Stimulated activated CD4-positive, alpha-beta T cell treated with anti-CD3 and anti-CD28 coated beads, Interleukin-15, amount 100 ng/mL, for 24 hours (primary cell): ENCODE measurements at places on chromosomes 6 and 20.

- DNase-seq = no peak
Observed at GRCh38 chr6:137405806-137406205, 88.4 kb downstream of the OLIG3 start.

- DNase-seq = no peak
Observed at GRCh38 chr6:26105842-26106241, 18.6 kb downstream of the HFE start.

DNA sequence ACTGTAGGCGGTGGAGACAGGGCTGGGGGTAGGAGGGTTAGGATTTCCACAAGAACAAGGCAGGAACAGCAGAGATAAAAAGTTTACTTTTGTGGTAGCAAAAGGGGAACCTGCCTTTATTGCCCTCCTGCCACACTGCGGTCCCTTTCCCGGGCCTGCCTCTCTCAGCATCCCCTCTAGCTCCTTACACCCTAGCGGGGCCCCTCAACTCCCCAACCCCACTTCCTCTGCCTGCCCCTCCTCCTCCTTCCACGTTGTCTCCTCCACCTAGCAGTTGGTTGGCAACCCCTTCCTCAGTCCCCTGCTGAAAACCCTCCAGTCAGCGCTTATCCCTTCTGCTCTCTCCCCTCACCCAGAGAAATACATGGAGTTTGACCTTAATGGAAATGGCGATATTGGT lies 714 bp downstream of the AIF1 start:
- DNase-seq = peak; percentile 55

GRCh38 chr6:112594886-112595594 lies 247.9 kb downstream of the RFPL4B start:
- DNase-seq = no peak

DNA sequence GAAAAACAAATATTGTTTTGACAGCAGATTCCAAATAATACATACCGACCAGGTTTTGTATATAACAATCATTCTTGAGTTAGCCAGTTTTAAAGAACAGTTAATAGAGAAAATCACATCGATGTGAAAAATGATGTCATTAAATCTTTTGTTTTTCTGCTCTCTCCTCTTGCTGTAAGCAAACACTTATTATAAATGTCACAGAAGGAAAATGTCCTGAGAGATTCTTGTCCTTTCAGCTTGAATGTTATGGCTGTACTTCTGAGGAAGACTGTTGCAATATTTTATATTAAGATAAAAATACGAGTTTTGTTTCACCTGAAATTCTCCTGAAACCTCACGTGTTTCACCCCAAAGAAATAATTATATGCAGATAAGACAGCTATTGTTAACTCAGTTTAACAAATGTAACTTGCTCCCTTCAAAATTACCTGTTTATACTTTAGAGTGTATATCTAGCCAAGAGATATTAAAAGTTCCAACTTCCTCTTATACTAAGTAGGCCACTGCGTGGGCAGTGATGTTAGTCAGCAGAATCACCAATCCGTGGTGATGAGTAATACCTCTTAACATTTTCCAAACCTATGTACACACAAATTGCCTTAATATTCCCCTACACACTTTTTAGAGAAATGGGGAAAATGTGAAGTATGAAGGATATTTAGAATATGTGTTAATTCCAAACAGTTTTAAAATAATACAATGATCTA lies 1111.4 kb upstream of the CITED2 start:
- peak; percentile 18 for DNase-seq

DNA sequence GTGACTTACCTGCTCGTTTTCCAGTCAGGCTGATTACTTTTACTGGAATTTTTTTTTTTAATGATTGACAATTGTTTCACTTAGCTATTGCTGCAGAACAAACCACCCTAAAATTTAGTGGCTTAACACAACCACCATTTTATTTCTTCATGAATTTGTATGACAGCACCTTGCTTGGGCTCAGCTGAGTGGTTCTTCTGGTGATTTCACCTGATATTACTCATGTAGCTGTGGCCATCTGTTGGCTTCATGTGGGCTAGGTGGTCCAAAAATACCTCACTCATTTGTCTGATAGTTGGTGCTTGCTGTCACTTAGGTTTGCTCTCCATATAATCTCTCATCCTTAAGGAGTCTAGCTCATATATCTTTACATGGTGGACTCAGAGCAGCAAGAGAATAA lies 5.3 kb downstream of the ISM1 start:
- no peak for DNase-seq

GRCh38 chr6:43609402-43609801 lies 19.7 kb downstream of the GTPBP2 start:
- DNase-seq = no peak

- no peak for DNase-seq
Observed at GRCh38 chr20:19764207-19764606, 6.1 kb downstream of the RIN2 start.

DNA sequence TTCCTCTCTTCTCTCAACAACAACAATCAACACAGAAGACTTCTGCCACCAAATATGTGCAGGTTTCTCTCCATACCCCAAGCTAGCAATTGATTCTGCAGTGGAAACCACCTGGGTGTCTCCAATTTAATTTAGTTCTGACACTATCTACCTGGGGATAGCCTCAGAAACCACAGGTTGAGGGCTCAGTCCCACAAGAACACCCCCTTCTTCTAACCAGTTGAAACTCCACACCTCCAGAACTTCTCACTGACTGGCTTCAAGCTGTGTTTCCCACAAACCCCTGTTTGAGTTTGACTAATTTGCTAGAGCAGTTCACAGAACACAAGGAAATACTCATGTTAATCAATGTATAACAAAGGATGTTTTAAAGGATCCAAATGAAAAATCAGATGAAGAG lies 52.5 kb upstream of the SPTLC3 start:
- DNase-seq = no peak

GRCh38 chr6:5044866-5045265 lies 40.3 kb upstream of the PPP1R3G start:
- no peak for DNase-seq

GRCh38 chr20:19923762-19924161 lies 93.4 kb upstream of the NAA20 start:
- DNase-seq = no peak

DNA sequence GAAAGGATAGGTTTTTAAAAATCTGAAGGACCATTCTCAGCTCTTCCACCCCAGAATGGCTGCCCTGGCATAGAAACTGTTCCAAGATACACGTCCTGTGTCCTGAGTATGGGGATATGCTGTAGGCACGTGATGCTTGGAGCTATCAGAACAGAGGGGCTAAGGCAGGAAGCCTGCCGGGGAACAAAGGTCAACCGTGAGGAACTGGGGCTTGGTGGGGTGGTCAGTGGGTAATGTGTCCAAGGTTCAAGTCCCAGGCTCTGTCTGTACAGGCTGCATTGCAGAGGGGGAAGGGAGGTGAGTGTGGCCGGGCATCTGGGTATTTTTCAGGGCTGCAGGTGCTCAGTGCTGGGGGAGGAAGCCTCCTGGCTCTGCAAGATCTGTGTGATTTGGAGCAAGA lies 479.6 kb upstream of the CHD6 start:
- DNase-seq = no peak

- DNase-seq = no peak
Observed at GRCh38 chr6:134537146-134537555, 219.2 kb upstream of the SGK1 start.

- DNase-seq = no peak
Observed at GRCh38 chr6:109096208-109096607, 901 bp downstream of the CEP57L1 start.

DNA sequence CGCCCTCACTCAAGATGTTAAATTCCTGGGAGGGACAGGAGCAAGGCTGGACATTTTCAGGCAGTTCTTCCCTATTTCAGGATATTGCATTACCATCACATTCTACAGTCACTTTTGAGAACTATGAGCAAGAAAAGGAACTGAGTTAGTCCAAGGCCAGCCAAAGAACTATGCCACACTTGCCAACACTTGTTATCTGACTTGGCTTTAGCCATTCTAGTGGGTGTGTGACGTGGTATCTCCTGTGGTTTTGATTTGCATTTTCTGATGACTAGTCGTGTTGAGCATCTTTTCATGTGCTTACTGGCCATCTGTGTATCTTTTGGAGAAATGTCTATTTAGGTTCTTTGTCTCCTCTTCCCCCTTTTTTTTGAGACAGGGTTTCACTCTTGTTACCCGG lies 12.0 kb downstream of the XRN2 start:
- peak; percentile 44 for DNase-seq

GRCh38 chr6:134902074-134902861 lies 47.6 kb downstream of the ALDH8A1 start:
- no peak for DNase-seq
